ENCODE measurements at places on chromosomes 16 and 17.

DNA sequence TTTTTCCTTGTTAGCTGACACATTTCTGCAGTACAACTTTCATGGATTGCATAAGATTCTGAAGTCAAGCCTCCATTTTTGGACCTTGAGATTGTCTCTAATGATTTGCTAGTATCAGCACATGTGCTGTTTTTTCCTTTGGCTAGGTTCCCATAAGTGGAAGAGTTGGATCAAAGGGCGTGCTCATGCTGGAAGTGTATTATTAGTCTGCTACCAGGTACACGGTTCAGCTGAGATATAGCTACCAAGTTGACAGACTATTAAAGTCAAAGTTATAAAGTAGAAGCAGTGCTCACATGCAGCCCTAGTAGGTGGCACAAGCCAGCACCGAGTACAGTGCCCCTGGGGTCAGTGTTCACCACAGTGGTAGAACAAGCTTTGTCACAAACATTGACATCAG is 3.2 kb downstream of the FAHD1 start:
- no peak for DNase-seq

- DNase-seq = no peak
Measured at GRCh38 chr16:20812510-20812909, 6.2 kb downstream of the REXO5 start.

DNA sequence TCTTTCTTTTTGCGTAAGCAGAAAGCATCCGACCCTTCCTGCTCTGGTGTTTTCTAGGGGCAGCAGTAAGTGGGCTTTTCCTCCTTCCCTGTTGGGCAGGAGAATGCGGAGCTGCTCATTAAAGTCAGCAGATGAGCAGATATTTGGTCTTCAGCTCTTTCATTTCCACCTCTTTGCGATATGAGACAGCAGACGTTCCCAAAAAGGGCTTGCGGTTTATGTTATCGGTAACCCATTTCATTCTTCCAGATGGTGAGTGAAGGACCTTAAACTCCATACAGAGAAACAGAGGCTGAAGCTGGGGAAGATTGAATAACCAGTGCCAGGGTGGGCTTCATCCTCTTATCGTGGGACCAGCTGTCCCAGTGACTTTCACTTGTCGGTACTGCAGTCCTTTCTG is 40.7 kb downstream of the KSR1 start:
- DNase-seq = no peak

DNA sequence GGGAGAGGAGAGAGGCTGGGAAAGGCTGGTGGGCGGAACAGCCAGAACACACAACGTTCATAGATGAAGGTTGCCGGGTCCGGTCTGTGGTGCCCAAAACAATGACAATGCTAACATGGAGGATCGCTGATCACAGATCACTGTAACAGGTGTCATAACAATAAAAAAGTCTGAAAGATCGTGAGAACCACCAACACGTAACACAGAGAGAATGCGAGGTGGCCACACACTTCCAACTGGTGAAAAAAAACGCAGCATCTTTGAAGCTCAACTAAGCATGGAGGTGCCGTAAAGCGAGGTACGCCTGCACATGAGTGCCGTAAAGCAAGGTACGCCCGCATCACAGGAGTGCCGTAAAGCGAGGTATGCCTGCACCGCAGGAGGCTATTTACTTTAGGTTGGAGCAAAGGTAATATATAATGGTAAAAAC is 42.3 kb downstream of the ABR start:
- DNase-seq = no peak
